Activated CD4-positive, alpha-beta memory T cell treated with anti-CD3 and anti-CD28 coated beads, Interleukin-2, amount 10 ng/mL, durations not matched to agents 7 days and 5 days (primary cell): ENCODE measurements at places on chromosomes 16 and 17.

DNA sequence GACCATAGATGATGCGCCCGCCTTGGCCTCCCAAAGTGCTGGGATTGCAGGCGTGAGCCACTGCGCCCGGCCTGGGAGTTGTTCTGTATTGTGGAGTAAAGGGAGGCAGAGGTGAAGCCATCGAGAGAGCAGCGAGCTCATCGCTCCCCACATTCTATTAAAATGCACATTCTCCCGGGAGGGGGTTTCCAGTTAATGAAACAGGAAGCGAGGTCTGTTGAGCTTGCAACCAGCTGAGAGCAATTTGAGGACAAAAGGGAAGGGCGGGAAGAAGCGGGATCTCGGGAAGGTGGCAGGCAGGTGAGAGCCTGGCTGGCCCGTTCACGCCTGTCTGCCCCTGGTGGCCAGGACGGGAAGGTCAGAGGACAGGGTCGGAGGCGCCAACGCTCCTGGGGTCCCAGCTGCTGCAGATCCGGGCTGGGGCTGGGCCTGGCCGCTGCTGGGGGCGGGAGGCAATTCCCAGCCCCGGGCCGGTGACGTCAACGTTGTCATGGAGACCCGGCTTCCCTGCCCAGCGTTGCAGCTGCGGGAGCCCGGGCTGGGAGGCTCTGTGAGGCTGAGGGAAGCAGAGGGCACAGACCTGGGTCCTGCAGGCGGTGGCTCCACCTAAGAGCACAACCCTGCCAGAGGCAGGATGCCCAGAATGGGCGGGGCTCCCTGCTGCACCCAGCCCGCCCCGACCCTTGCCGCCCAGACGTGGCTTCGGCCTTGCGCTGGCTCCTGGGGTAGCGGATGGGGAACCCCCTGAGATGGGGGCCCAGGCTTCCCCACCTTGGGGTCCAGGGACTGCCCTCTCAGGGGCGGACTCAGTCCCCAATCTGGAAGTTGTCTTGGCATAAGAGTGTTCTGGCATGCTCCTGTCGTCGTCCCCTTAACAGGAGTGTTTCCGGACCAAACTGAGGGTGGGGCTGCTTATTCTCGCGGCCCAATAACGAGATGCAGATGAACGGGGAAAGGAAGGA lies 48.7 kb upstream of the PLCG2 start:
- DNase-seq = peak; percentile 64

DNA sequence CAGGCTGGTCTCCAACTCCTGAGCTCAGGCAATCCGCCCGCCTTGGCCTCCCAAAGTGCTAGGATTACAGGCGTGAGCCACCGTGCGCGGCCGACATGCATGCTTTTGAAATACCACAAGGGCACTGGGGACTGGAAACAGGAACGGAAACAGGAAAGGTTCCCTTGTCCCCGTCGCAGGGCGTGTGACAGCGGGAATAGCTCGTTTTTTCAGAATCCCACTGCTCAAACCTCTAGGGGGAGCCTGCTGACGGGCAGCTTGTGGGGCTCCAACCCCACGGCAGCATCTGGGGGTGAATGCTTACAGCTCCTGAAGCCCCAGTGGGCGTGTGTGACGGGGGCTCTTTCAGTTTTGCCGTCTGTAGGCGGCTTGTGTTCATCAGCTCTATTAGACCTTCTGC lies 18.8 kb upstream of the ASGR2 start:
- peak; percentile 27 for DNase-seq

DNA sequence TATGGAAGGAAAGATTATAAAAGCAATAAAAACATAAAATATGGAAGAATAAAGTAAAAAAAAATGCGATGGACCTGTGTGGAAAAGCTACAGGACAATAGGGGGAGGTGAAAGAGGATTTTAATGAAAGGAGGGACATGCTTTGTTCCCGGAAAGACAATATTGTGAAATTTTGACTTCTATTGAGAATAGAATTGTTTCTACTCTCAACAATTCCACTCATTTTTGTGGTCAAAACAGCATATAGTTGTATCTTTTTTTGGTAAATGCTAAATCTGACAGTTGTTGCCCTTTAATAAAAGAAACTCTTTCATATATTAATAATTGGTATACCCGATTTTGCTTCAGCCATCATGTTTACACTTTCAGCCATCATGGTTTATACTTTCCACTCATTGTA lies 22.9 kb upstream of the APPBP2 start:
- DNase-seq = no peak

GRCh38 chr16:9123871-9124270 lies 32.4 kb downstream of the HAPSTR1 start:
- no peak for DNase-seq

GRCh38 chr17:29250666-29251065 lies 4.0 kb downstream of the CRYBA1 start:
- no peak for DNase-seq

DNA sequence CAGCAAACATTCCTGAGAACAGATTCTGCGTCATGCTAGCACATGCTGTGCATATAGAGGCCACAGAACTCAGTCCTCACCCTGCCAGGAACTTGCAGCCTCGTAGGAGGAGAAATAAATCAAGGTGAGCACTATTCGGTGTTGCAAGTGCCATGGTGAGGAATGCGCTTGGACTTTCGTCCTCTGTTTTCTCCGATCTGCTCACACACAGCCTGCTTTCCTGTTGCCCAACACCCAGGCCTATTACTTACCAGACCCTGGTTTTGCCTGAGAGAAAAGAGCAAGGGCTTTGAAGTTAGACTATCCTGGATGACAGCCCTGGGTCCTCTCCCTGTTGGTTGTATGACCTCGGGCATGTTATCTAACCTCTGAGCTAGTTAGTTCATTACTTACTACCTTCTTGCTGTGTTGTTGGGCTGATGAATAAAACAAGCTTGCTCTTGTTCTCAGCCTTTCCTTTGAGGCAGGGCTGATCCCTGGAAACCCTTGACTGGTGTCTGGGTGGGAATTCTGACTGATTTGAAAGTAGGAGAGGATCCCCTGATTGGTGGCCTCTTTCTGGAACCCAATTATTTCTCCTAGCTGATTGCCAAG lies 2.9 kb downstream of the ACSF2 start:
- DNase-seq = no peak

- no peak for DNase-seq
These were observed 42.6 kb upstream of the ERN1 start for GRCh38 chr17:64172510-64172909.

DNA sequence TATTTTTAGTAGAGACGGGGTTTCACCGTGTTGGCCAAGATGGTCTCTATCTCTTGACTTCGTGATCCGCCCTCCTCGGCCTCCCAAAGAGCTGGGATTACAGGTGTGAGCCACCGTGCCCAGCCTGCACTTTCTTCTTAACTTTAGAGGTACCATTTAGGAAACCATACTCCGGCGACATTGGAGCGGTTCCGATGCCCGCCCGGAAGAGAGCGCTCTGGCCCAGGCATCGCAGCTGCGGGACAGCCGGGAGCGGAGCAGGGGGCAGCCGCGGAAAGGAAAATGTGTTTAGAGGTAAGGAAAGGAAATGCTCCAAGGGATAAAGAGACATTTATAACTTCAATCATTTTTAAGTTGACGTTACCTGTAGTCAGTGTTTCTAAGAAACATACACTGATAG lies 6.0 kb upstream of the HS3ST3B1 start:
- no peak for DNase-seq

DNA sequence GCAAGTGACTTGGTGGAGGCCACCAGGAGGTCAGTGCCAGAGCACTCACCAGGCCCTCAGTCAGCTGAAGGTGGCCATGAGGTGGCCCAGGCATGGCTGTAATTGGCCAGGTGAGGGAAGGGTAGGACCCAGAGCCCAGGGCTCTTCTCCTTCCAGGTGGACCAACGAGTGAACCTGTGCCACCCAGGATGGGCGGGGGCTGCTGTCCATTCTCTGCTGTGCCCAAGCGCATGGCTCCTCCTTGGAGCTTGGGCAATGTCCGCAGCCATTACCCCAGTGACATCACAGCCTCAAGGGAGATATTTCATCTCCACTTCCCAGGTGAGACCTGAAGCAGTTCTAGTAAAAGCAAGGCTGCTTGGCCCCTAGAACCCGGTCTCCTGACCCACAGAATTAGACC lies 303.0 kb upstream of the FOXF1 start:
- DNase-seq = no peak

DNA sequence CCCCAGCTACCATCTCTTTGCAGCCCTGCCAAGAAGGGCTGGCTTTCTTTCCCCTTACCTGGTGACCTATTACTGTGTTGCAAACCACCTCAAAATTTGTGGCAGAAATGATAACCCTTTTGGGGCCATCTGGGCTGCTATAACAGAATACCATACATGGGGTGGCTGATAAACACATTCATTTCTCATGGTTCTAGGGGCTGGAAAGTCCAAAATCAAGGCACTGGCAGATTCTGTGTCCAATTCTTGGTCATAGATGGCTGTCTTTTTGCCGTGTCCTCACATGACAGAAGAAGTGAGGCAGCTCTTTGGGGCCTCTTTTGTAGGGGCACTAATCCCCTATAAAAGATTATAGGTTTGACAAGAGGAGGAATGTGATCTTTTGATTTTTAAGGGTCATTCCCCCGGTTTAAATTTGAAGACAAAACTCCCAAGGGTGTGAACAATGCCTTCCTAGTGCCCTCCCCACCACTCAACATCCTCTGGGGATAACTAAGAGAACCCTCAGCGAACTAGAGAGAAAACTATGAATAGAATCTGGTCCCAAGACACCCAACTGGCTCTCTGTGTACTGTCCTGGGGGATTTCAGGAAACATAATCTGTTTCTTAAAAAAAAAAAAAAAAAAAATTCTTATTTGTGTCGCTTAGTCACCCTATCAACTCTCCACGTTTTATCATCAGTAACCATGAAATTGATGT lies 1.7 kb upstream of the METTL22 start:
- DNase-seq = no peak

DNA sequence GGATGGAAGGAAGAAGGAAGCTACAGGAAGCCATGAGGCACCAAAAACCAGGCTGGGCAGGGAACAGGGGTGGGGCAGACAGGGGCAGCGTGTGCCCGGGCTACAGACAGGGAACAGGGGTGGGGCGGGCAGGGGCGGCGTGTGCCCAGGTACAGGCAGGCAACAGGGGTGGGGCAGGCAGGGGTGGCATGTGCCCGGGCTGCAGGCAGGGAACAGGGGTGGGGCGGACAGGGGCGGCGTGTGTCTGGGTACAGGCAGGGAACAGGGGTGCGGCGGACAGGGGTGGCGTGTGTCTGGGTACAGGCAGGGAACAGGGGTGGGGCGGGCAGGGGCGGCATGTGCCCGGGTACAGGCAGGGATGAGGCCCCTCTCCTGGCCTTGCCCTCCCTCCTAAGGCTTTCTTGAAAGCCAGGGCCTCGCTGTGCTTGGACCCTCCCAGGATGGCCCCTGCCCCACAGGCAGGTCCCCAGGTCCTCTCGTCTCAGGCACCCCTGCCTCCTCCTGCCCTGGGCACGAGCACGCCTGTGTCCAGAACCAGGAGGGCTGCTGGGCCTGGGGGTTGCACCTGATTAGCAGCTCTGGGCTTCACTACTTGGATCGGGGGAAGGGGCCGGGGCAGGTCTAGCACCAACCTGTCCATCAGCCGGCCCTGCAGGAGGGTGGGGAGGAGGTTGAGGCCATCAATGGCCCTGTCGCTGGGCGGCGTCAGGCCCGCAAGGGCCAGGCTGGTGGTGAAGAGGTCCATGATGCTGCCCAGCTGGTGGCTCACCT lies 14.5 kb upstream of the APRT start:
- no peak for DNase-seq

GRCh38 chr16:2155091-2155950 lies at the start of gene TRAF7:
TSS of gene TRAF7 (plus strand) at chr16:2155782. CDS start at chr16:2163921, 8,139 bp downstream.
- DNase-seq = peak; percentile 99

- no peak for DNase-seq
These were observed 24.1 kb downstream of the BAHCC1 start for GRCh38 chr17:81419319-81419885.

GRCh38 chr17:15462976-15463772 lies 4.2 kb downstream of the CDRT4 start:
- no peak for DNase-seq

DNA sequence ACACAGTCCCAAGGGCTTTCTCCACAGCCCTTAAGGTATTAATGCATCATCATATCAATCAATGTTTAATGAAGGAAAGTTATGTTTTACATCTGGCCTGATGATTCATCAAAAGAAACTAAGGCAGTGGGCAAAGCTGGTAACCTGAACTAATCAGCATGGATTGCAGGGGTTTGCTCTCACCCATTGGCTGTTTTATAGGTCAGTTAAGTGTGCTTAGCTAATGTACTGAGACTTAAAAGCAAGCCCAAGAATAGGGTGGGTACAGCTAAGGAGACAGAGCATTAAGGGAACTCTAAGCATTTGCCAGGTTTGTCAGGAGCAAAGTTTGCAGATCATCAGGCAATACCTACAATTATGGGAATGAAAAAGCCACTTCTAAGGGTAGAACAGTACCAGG lies 1247.6 kb downstream of the CDH8 start:
- no peak for DNase-seq

- no peak for DNase-seq
These were observed 30.7 kb upstream of the CDH5 start for GRCh38 chr16:66335704-66336329.

GRCh38 chr17:79534111-79534510 lies 76.7 kb downstream of the RBFOX3 start:
- DNase-seq = no peak

DNA sequence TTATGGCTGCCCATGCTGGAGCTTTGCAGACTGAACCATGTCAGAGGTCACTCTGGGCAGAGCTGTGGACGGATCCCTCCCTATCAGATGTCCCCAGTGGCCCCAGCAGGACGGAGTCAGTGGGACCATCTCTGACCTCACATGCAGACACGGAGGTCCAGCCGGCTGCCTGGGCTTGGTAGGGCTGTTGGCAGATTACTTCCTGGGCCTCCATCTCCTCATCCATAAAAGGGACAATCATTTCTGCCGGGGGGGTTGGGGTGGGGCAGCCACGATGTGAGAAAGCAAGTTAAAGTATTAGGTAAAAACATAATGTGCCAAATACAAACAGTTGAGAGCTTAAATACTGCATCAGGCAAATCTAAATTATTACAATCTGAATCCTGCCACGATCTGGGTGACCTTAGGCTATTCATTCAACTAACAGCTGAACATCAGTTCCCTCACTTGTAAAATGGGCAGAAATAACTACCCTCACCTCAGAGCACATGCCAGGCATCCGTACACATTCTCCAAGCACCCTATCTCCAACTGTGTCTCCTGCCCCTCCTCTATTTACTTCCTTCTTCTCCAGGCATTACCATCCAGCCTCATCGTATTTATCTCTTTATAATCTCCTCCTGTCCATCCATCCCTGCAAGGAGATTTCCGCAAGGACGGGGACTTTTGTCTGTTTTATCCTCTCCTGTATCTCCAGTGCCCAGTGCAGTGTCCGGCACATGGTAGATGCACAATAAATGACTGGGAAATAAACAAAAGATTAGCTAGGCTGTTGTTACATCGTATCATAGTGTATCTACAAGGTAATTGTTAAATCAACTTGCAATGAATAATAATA lies 192.3 kb upstream of the FOXF1 start:
- no peak for DNase-seq

DNA sequence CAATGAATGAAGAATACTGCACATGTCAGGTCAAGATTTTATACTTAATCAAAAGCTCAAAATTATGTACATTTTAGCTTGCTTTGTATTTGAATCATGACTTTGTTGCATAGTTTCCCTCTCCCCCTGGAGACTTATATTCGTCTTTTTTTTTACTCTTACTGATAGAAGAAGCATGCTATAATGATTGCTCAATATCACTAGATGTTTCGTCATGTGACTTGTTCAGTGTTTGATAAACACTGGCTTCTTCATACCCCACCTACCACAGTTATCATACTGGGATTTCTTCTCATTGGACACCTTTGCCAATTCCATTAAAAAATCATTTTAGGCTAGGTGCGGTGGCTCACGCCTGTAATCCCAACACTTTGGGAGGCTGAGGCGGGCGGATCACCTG lies 148.7 kb downstream of the FTO start:
- no peak for DNase-seq

- no peak for DNase-seq
These were observed 78.2 kb downstream of the NXN start for GRCh38 chr17:901191-901950.

- DNase-seq = no peak
These were observed 25.5 kb upstream of the TBX4 start for GRCh38 chr17:61426482-61427304.
